Hematopoietic multipotent progenitor cell treated with erythropoietin and hydrocortisone succinate and interleukin-3 and kit ligand, for 15 days (in vitro differentiated cells): ENCODE measurements at places on chromosomes 5 and 9.

GRCh38 chr5:98722188-98722587 lies 51.3 kb upstream of the RGMB start:
- no peak for DNase-seq

GRCh38 chr9:28925157-28925556 lies 1351.9 kb upstream of the C9orf72 start:
- DNase-seq: no peak

DNA sequence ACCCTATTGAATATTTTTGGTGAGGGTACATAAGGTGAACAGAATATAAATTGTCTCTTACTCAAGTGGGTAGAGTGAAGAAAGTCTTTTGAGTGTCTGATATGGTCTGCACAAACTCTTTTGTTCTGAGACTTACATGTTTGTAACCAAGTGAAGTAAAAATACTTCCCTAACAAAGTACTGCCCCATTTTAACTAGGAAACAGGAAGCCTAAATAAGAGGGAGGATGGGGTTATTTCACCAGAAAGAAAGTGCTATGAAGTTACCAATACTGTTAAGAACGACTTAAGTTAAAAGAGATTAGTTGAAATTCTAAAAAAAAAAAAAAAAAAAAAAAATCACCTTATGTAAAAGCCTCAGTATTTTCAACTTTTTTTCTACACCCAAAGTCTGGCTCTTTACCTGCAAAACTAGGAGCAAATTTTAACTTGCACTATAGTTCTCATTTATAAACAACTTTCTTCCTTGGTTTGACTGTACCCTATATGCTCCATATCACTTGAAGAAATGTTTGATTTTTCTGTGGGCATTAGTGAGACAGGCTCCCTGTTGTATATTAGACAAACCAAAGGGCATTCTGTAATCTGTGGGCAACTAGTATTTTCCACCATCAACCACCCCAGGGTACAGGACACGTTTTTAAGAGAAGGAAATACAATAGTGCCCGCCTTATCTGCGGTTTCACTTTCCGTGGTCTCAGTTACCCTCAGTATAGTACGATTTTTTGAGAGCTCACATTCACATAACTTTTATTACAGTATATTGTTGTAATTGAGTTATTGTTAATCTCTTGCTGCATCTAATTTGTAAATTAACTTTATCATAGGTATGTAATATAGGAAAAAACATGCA lies 127.7 kb downstream of the NR3C1 start:
- DNase-seq: no peak

- peak; percentile 4 for DNase-seq
Observed at GRCh38 chr9:126611592-126612325, 2.0 kb upstream of the LMX1B start.

DNA sequence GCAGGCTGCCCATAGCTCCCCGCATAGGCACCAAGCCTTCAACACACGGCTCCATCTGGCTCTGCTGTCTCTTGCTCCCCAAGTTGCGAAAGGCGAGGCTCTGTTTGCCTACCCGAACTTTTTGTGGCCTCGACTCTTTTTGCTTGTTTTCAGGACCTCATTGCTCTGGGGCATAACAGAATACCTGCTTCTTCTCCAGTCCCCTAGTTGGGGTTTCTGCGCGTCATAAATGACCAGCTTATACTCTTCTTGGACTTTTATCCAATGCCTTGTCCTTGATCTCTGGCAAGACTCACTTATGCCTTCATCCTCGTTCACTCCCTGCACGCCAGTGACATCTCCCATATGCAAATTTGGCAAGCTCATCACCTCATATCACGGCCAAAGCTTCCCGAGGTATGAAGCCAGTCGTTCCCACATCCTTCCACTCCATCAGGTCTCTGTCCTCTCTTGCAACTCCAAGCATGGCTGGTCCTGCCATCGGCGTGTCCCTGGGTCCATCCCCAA lies 238.8 kb upstream of the ADAMTS16 start:
- no peak for DNase-seq

GRCh38 chr5:75260708-75261107 lies 24.0 kb upstream of the ANKRD31 start:
- no peak for DNase-seq

- no peak for DNase-seq
Observed at GRCh38 chr5:80957031-80957761, 3.0 kb upstream of the RASGRF2 start.

DNA sequence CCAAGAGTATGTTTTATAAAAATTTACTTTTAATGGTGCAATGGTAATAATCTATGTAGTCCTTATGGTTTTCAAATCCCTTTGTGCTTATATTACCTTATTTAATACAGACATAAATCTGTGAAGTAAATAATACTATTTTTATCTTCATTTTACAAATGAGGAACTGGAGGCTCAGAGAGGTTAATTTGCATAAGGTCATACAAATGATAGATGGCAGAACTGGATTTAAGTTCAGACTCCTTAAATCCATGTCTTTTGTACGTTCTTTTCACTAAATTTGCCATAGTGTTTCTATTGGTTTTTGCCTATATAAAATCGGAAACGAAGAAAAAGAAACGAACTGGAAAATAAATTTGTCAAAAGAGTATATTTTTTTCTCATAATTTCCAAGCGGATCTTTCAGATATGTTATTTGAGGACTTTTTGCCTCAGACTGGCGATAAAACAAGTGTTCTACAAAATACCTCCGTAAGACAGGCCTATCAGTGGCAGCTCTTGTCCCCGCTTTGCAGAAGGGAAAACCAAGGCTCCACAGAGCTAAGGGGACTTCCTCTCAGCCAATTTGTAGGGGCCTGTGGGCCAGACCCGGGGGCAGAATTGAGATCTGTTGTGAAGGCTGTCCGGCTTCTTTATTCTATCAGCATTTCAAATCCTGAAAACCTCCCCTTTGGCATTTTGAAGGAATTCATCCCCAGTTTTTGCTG lies 1.1 kb upstream of the TNFAIP8 start:
- DNase-seq: no peak
